CD4-positive, alpha-beta T cell treated with Interleukin-10 for 1 hour (primary cell): ENCODE measurements at places on chromosomes 13 and 19.
A peak's percentile ranks its signal among the peaks of the same experiment; 100 is the strongest.

DNA sequence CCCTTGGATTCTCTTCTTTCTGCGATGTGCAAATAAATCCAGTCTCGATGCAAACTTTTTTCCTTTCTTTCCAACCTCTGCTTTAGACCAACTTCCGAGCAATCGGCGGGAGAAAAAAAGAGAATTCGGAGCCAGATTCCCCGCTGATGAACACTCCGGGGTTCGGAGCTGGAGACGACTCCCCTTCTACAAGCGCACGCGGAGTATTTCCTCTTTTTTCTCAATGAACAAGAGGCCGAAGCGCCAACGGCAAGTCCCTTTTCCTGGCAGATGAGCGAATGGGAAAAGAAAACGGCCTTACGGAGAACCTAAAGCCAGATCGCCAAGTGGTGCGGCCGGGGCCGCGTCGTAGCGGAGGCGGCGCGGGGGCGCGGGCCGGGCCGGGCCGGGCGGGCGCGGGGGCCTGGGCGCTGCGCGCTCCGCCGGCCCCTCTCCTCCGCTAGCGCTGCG is 250 bp downstream of the SPRY2 start:
- DNase-seq, result no peak

DNA sequence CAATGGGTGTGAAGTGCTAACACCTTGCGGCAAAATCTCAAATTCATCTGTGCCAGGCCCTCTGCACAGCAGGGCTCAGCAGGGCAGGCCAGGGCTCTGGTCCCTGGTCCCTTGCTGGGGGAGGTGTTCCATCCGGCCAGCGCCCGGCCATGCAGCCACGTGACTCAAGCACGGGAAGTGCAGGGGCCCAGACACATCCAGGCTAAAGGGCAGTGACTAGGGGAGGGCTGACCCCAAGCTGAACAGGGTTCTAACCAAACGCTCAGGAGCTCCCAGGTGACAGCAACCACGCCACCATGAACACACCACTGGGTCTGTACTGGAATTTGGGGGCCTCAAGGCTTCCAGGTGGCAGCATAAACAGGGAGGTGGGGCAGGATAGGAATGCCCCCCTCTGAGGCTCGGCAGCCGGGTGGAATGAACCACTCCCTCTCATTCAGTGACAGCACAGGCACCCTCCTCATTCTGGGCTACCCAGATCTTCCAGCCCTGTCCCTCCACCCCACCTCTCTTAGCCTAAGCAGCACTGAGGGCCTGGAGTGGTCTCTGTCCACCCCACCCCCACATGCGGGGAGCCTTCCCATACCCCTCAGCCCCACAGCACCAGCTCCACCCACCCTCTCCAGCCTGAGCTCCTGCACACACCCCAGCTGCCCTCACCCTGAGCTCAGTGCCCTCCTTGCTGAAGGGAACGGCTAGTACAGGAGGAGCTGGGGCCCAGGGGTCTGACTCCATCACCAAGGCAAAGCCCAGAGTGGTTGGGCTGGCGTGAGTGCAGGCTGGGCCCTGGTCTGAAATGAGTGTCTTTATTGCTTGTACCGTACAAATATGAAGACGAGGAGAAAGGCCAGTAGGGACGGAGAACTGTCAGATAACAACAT is 5.3 kb upstream of the CCNP start:
- no peak for DNase-seq

DNA sequence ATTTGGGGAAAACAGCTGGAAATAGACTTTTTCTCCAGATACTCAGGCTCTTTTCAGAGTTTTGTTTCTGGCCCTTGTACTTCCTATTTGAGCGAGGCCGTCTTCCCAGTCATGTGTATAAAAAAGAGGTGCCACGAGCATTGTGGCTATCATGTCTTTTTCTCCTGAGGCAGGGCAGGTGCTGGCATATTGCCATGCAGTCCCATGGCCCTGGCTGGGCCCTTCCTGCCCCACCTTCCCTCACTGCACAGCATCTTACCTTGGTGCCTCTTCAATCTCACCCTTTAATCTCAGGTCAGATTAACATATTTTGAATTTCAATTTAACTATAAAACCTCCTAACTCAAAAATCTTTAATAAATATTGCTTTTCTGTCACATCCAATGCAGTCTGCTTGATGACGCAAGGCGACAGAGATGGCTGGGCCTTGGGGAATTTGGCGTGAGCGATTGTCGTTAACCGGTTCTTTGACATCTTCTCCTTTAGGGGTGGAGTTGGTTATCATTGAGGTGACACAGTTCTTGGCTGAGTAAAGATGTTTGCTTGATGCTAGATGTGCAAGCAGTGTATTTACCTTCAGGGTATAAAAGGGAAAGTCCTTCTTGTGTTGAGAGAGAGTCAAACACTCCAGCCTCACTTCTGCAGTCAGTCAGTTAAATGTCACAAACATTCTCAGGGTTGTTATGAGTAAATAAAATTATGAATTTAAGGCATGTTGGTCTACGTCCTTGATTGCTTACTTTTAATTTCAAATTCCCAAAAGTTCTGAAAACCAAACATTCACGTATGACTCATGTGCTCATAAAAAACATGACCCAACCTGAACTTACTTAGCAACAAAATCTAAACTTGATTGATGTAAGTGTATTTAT is 289.9 kb downstream of the MYO16 start:
- DNase-seq, result no peak

GRCh38 chr19:12733369-12734214 is 892 bp downstream of the TRIR start:
- peak; percentile 55 for DNase-seq

DNA sequence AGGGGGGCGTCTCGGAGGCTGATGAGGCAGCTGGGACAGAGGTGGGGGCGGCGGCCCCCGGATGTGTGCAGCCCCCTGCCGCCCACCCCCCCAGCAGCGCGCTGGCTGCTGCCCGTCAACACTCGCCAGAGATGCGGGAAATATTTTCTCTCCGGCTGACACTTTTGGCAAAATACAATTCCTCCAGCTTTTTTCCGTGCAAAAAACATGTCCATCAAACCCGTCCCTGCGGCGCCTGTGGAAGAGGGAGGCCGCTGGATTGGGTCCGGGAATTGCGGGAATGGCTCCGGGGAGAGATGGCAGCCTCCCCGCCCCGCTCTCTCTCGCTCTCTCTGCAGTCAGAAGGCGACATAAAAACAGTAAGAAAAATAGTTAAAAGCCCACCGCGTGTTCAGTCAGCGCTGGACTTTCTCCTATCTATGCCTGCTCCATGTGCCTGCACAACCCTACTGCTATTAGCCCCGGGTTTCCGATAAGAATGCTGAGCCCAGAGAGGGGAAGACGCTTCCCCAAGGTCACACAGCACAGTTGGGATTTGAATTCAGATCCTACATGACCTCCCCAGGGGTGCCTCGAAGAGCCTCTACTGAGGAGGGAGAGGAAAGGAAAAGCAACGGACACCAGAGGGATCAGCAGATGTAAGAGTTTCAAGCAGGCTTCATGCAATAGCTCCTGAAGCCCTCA is 23.2 kb downstream of the ZNRF4 start:
- no peak for DNase-seq

GRCh38 chr19:35084509-35084762 is 31.2 kb upstream of the FXYD3 start:
- no peak for DNase-seq

- DNase-seq, result no peak
These were observed 27.2 kb downstream of the CCDC8 start for GRCh38 chr19:46386151-46386550.

DNA sequence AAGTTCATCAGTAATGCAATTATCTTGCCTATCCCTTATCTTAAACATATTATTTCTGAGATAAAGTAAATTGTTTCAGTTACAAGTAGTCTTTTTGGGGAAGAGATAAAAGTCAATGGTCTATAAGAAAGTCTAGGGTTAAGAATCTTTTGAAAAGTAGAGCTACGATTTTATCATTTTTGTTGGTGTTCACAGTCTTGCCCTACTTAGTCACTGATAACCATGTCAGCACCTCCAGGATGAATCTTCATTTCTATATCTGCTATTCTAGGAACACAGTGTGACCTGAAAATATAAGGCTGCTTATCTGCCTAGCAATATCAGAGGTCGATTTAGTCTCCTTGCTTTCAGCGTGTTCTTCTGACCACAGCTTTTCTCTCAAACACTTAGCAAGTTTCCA is 1676.5 kb upstream of the PRR20A start:
- DNase-seq, result no peak
